ENCODE measurements at places on chromosomes 4 and X.

- DNase-seq: no peak
Observed at GRCh38 chrX:46681849-46682248, 77.1 kb downstream of the SLC9A7 start.

- no peak for DNase-seq
Observed at GRCh38 chr4:119099227-119099810, 36.3 kb upstream of the MYOZ2 start.

GRCh38 chrX:109475174-109475891 is 6.6 kb downstream of the GUCY2F start:
- peak; percentile 93 for DNase-seq

DNA sequence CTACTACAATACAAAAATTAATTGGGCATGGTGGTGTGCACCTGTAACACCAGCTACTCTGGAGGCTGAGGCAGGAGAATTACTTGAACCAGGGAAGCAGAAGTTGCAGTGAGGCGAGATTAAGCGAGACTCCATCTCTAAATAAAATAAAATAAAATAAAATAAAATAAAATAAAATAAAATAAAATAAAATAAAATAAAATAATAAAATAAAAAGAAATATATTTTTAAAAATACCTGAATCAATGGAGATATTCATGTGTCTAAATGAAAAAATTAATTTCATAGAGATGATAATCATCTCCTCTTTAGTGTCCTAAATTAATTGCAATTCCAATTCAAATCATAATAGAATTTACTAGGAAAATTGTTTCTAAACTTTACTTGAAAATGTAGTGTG is 406.1 kb upstream of the POU3F4 start:
- no peak for DNase-seq

GRCh38 chr4:94219402-94219801 is 11.7 kb downstream of the SMARCAD1 start:
- no peak for DNase-seq
